ENCODE measurements at places on chromosomes 13 and 19.
A peak's percentile ranks its signal among the peaks of the same experiment; 100 is the strongest.

DNA sequence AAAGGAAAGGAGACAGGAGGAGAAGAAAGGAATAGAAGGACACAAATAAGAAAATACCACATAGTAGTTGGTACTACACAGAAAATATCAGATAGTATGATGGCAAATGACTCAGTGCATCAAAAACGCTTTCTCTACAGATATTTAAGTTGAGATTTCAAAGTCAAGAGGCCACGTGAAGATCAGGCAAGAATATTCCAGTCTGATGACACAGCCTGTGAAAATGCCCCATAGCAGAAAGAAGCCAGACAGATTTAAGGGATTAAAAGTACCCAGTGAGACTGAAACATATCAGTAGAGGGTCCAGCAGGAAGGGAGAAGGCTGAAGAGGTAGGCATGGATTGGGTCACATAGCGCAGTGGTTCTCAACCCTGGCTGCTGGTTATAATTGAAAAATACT lies 113.7 kb downstream of the VWA8 start:
- no peak for DNase-seq

GRCh38 chr19:46834121-46834520 lies 16.5 kb downstream of the AP2S1 start:
- no peak for DNase-seq

GRCh38 chr19:47511128-47511517 lies 3.7 kb downstream of the NAPA start:
- DNase-seq: no peak

- no peak for DNase-seq
Observed at GRCh38 chr19:5692723-5693194, 2.7 kb downstream of the RPL36 start.

DNA sequence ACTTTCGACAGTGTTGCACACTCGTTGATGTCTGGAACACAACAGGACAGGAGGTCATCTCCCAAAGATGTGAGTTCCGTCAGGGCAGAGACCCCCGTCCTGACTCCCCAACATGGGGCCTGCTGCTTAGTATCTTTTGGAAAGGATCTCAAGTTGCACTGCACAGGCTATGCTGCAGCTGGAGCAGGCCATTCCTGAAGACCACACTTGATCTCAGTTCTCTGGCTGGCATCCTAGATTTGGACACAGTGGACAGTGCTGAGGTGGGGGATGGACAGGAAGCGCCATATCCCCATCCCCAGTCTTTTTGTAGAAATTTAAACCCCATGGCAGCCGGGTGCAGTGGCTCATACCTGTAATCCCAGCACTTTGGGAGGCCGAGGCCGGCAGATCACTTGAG lies 5.9 kb downstream of the ADGRE2 start:
- DNase-seq: no peak

DNA sequence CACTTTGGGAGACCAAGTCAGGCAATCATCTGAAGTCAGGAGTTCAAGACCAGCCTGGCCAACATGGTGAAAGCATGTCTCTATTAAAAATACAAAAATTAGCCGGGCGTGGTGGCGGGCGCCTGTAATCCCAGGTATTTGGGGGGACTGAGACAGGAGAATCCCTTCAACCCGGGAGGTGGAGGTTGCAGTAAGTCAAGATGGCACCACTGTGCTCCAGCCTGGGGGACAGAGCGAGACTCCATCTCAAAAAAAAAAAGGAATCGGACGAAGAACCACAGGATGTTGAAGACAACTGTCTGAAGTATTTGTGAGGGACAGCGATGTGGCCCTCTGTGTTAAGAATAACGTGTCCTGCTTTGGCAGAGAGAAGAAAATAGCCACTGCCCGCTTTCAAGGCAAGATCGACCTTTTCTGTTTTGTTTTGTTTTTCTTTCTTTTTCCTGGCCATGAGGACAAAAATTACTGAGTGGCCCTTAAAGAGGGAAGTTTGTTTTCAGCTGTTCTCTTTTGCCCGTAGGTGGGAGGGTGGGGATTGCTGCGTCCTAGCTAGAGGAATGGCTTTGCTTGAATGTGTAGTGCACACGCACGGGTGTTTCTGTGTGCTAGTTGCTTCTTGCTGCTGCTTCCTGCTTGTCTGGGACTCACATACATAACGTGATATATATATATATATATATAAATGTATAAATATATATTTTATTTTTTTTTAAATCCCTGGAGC lies 6.2 kb upstream of the PRKCG start:
- DNase-seq: no peak

GRCh38 chr19:52070496-52070895 lies 21.9 kb upstream of the ZNF432 start:
- no peak for DNase-seq

- peak; percentile 97 for DNase-seq
Observed at GRCh38 chr19:29098863-29099481, 114.0 kb downstream of the UQCRFS1 start.

DNA sequence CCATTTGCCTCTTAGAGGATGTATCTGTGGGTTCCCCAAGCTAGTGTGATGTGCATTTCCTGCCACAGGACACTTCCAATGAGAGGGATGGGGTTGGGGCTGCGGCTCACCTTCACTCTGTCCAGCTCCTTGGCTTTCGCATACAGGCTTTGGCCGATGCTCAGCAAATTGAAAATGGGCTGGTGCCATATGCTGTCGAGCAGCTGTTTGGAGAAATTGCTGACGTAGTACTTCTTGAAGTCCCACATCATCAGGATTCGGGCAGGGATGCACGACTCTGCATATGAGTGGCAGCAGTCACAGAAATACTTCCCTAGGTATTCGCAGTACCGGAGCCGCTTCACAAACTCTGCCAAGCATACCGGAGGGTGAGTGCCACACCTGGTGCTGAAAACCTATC lies 37.0 kb downstream of the RUBCNL start:
- no peak for DNase-seq

GRCh38 chr19:343451-343931 lies 1.1 kb downstream of the MIER2 start:
- peak; percentile 39 for DNase-seq

GRCh38 chr19:8518536-8518935 lies 4.6 kb upstream of the ZNF414 start:
- no peak for DNase-seq

- no peak for DNase-seq
Observed at GRCh38 chr19:30871979-30872378, 477.3 kb downstream of the TSHZ3 start.

GRCh38 chr19:18906605-18907519 lies 10.9 kb upstream of the CERS1 start:
- DNase-seq: no peak

DNA sequence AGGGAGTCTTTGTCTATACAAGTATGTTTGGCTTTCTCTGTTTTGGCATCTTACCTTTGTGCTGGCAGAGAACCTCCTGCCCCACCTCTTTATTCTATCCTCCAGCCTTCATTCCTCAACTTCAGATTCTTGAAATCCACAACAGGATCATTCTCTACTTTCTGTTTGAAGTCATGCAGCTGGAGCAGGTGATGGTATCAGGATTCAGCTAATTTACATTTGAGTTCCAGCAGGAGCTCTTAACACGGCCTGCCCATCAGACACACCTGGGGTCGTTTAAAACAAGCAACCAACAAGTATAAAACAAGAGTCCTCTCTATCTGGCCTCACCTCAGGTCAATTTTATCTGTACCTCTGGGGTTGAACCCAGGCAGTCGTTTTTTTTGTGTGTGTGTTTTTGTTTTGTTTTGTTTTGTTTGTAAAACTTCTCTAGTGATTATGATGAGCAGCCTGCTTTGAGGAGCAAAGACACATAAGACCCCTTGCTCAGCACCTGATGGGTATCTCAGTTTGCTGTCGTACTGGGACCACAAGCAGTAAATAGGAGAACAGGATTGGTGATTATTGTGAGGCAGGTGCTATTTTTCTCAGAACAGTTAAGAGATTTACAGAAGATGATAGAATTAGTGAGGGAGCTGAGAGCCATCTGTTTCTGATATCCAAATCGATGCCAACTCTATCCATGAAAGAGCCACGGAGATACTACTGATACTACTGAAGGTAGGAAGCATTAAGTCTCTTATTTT lies 78.4 kb downstream of the GPC6 start:
- DNase-seq: no peak

DNA sequence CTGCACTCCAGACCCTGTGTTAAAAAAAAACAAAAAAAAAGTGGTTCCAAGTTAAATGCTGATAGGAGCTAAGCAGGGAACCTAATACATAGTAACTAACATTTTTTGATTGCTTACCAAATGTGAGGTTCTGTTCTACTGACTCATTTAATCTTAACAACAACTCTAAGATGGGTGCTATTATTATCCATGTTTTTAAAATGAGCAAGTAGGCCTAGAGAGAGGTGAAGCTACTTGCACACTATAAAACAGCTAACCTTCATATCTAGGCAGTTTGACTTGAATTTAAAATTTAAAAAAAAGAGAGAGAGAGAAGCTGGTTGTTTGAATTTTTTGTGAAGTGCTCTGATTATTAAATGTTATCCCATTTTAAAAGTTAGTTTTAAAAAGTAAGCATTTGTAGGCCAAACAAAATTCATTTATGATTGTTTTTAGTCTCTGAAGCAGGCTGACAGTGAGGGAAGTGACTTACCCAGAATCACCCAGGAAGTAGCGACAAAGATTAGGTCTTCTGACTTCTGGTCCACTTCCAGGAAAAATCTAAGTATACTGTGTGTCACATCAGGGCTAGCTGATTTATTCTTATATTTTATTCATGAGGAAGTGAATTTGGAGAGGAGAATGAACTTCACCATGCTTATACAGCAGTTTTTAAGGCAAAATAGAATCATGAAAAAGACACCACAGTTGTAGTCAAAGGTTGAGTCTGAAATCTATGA lies 2.4 kb downstream of the SIGLECL1 start:
- no peak for DNase-seq

- no peak for DNase-seq
Observed at GRCh38 chr13:65064967-65065366, 2165.2 kb downstream of the PCDH9 start.

All from AG20443 (cell line).